HAP-1 (cell line): ENCODE measurements at places on chromosomes 11 and 22.

- no peak for DNase-seq
Measured at GRCh38 chr22:36373258-36373579, 14.5 kb downstream of the MYH9 start.

- DNase-seq, result no peak
Measured at GRCh38 chr11:46970913-46971625, 34.5 kb downstream of the CSTPP1 start.

DNA sequence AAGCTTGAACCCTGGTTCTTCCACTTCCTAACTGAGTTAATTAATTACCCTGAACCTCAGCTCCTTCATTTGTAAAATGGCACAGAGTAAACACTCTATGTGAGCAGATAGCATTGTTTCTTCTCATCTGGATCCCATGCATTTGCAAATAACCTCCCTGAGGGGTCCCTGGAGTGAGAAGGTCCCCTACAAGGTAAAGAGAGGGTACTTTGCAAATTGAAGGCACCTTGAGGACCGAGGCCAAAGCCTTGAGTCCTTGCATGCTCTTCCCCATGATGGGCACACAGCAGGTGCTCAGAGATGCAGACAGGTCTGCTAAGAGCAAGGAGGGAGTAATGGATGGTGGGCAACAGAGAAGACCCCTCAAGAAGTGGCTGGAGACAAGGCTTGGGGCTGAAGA lies 33.2 kb downstream of the OTOG start:
- DNase-seq, result no peak

DNA sequence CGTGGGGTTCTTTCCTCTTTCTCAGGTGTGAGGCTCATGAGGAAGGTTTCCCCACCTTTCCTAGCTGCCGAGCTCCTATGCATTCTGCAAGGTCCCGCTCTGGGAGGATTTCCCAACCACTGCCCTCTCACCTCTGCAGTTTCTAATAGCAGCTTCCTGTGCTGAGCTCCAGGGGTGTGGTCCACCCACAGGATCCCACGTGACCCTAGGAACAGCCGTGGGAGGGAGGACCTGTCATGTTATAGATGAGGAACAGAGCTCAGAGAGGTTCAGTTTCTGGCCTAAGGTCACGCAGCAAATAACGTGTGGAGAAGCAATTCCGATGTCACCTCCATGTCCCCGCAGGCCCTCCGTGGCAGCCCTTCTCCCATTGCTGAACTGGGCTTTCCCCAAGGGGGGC lies 38.5 kb downstream of the FLRT1 start:
- no peak for DNase-seq

- DNase-seq, result no peak
Measured at GRCh38 chr11:85823816-85824215, 12.9 kb upstream of the SYTL2 start.

DNA sequence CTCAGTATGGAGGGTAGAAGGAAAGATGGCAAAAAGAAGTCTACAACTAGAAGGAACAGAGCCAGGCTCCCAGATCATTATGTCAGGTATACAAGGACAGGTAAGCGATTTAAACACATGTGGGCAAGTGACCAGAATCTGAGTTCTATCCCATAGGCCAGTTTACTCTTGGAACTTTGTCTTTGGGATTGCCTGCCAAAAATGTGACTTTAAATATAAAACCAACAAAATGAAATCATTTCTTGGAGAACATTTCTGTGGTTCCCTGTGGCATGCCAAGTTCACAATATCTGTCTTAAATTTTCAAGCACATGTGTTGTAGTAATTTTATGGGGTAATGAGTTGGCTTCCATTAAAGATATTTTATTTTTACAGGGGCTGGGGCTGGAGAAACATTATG lies 141.0 kb downstream of the SLC17A6 start:
- DNase-seq, result no peak
